ENCODE measurements at places on chromosomes 16 and 17.

- no peak for DNase-seq
Observed at GRCh38 chr17:1058423-1059130, 61.6 kb downstream of the TIMM22 start.

- no peak for DNase-seq
Observed at GRCh38 chr16:18805257-18805773, 4.0 kb upstream of the ARL6IP1 start.

DNA sequence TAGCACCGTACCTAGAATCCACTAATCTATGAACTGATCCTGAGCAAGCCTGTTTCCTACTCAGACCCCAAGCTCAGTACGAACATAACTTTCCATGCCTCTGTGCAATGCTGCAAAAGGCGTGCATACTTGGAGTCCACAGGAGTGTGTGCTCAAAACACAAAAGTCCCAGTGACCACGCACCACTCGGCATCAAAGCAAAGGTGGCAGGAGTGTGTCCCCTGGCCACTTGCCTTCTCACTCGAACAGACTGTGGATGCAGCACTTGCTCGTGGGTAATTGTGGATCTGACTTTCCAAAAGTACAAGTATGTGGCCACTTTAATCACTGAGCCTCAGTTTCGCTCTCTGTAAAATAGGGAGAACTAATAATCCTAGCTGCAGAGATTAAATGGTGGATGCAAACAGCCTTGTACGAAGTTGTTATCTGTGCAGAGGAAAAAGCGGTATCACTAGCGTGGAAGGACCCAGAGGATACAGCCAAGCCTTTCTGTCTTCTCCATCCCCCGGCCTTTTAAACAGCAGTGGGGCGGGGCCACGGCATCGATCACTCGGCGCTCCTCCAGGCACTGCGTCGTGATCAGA, 311 bp upstream of the KDM8 start:
- DNase-seq, result no peak

GRCh38 chr16:87305505-87306391, 11.4 kb downstream of the C16orf95 start:
- DNase-seq, result no peak

DNA sequence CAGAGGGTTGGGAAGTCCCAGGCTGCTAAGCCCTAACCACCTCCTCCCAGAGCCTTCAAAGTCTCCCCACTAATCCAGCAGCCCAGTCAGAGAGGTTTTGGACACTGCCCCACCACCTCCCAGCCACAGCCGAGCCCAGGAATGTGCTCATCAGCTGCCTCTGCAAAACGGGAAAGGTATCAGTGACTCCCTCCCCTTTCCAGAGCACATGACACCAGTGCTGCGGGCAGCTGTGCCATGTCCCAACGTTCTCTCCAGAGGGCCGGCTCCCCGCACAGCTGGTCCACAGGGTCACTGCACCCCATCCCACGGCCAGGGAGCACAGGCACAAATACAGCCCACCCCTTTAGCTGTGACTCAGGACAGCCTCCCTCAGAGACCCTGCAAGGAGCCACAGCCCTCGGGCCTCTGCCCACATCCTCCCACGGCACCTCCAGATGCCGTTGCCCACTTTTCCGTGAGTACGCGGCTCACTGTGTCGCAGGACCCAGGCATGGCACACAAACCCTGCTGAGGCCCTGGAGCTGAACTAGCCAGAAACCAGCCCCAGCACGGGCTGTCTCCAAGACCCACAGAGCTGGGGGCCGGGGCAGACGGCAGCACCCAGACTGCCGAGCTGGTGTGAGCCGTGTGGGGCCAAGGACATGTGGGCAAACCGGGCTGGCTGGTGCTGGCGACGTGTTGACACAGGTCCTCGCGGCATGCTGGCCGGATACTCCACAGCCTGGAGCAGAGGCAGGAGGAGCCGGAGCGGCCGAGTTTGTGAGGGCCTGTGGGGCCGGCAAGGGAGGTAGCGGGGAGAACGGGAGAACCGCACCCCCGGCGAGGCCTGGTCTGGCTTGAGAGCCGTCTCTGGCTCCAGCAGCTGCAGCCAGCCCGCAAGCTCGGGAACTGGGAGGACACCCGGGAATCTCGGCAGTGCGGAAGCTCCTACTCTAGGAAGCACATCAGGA, 6.3 kb upstream of the PPP1R27 start:
- no peak for DNase-seq

GRCh38 chr16:9370061-9370491, 278.6 kb downstream of the HAPSTR1 start:
- DNase-seq, result peak; percentile 10

- no peak for DNase-seq
Observed at GRCh38 chr16:64459821-64460220, 662.0 kb downstream of the CDH11 start.

GRCh38 chr16:10601444-10602408, 21.3 kb upstream of the EMP2 start:
- DNase-seq, result no peak

DNA sequence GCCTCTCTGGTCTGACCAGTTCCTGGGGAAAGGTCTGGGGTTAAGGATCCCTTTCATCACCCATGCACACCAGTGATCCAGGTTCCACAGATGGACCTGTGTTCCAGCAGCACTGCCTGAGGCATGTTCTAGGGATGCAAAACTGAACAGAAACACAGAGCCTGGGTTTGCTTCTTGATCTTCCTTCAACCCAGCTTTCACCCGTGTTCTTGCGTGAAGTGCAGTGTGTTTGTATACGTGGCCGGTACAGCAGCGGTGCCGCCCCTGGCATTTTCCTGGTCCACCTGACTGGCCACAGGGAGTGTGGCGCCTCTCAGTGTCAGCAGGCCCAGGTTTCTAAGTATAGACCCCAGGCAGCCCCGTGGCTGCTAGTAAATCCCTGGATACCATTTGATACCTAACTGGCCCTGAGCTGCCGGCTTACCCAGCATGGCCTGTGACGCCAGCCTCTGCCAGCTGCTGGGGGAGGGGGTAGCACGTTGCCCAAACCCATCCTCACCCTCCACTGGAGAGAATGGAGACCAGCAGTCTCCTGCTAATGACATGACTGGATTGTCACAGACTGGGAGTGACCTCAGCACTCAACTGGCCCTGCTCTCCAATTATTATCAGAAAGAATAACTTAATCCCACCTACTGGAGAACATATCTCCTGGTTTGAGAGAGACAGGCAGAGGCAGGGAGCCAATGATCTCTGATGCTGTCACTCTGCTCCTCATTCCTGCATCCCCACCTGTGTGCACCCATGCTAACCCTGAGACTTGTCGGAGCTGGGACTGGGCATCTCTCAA, 59.2 kb upstream of the LGALS9 start:
- no peak for DNase-seq

DNA sequence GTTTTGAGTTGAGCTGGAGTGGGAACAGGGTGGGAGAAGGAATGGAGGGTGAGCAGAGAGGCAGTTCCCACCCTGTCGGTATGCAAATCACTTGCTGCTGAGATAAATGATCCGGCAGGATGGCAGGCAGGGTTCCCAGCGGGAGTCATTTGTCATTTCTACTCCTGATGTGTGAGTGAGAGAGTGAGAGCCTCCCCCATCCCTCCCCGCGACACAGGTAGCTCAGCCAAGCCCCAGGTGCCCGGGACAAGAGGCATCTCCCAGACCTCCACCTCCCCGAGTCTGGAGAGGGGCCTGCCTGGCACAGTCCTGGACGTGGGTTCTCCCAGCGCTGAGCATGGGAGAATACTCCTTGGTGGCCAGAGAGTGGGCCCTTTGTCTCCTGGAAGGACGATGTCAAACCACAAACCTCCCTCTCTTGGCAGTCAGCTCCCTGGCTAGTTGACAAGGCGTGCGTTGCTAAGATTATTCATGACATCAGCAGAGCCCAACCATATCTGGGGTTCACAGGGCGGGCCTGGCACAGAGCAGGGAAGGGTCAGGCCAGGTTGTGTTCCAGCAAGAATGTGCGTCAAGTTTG, 33.7 kb upstream of the TNRC6C start:
- no peak for DNase-seq

GRCh38 chr17:56499799-56500388, 93.6 kb upstream of the NOG start:
- no peak for DNase-seq

DNA sequence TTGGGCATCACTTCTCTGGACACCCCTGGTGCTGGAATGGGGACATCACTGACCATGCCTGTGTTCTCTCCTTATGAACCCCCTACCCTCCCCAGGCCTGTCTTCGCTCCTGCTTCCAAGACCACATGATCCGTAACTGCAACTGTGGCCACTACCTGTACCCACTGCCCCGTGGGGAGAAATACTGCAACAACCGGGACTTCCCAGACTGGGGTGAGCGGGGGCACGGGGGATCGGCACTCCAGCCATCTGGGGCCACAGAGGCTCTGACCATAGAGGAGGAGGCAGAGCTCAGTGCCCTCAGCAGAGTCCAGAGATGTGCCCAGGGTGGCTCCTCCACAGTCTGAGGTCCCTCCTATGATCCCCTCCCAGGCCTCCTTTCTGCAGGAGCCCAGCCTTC, 73.5 kb downstream of the SCNN1B start:
- DNase-seq, result no peak

GRCh38 chr17:8798176-8798845, 854 bp downstream of the MFSD6L start:
- DNase-seq, result no peak

GRCh38 chr17:9212376-9213302, 191.3 kb downstream of the NTN1 start:
- DNase-seq, result no peak

DNA sequence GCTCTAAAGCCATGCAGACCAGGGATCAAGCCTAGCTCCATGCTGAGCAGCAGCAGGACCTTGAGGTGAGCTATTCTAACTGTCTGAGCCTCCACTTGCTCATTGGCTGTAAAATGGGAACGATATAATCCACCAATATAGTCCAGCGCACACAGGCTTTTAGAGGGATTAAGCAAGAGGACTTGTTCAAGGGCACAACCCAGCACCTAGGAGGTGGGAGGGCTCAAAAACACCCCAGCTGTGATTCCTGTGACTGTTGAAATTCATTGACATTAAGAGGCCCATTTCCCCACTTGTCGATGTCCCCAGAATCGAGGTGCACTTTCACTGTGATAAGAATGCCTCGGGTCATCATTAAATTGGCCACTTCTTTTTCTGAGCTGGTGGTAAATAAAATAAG, 4.1 kb downstream of the USH1G start:
- no peak for DNase-seq

DNA sequence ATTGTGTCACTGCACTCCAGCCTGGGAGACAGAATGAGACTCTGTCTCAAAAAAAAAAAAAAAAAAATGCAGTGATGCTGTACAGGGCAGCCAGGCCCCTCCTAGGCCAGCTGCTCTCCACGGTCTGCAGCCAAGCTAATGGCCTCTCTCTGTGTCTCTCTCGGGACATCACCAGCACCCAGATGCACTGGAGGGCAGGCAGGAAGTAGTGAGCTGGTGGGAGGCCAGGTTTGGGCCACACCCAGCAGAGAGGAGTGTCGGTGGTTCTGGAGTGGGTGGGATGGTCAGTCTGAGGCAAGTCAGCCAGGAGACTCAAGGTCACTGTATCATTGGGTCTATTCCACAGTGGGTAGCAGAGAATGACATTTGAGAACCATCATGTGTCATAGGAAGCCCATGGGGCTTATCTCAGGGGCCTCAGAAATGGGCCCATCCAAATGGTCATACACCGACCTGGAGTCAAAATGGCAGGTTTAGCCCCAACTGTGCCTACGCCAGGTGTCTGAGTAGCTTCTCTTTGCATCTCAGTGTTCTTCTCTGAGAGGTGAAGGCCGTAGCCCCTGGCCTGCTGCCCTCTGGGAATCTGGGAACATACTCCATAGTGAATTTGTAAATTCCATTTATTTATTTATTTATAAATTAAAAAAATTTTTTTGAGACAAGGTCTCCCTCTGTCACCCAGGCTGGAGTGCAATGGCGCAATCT, 22.7 kb downstream of the WNT9B start:
- no peak for DNase-seq

- DNase-seq, result no peak
Observed at GRCh38 chr17:63086483-63087185, 120.6 kb downstream of the TANC2 start.
